NCI-H1436 treated with DMSO at 0.1 percent for 48 hours (cell line): ENCODE measurements at places on chromosomes 13 and 19.

GRCh38 chr19:43799502-43800142 lies 2.6 kb downstream of the LYPD5 start:
- DNase-seq, result no peak

- DNase-seq, result no peak
Measured at GRCh38 chr19:50418176-50419021, at the start of gene SPIB. TSS of gene SPIB (plus strand) at chr19:50418938. CDS start at chr19:50418963, 25 bp downstream.

DNA sequence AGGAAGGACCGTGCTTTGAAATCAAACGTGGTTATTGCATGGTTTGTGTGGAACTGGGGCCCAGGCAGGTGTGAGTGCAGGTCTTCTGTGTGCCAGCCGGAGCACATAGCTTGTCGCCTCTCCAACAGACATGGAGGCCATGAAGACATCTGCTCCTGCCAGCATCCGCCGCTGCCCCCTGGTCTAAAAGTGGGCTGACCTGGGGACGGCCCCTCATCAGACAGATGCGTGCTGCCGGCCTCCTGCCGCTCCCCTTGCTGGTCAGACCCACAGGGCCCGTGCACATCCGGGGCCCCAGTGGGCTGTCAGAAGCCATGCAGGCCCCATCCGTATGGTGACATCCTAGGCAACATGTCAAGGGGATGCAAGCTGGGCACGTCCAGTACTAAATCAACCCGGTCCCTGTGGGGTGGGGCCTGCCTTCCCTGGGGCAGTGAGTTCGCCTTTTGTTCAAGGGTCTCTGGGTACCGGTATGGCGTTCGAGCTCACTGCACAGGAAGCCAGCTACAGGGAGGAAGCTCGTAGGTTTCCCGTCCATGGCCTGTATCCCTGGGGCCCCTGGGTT lies 88.0 kb upstream of the MCF2L start:
- DNase-seq, result no peak

DNA sequence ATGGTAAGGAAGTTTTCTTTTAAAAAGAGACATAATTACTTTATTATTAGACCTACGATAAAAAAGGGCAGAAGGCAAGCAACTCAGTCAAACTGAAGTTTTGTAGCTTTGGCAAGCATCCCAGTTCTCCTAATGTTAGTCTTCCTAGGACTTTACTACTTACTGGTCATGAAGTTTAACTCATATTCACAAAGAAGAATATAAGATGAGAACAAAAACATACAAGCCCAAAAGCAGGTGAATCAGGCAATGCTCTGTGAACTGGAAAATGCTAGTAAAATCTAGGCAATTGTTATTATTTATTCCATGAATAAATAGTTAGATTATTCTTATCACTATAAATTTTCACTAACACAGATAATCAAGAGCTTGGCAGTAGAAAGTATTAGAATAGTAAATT lies 85.0 kb downstream of the MIPEP start:
- DNase-seq, result no peak

GRCh38 chr19:44683434-44684210 lies 12.3 kb downstream of the CEACAM19 start:
- DNase-seq, result no peak

- no peak for DNase-seq
Measured at GRCh38 chr19:10742476-10742875, 24.6 kb downstream of the DNM2 start.

DNA sequence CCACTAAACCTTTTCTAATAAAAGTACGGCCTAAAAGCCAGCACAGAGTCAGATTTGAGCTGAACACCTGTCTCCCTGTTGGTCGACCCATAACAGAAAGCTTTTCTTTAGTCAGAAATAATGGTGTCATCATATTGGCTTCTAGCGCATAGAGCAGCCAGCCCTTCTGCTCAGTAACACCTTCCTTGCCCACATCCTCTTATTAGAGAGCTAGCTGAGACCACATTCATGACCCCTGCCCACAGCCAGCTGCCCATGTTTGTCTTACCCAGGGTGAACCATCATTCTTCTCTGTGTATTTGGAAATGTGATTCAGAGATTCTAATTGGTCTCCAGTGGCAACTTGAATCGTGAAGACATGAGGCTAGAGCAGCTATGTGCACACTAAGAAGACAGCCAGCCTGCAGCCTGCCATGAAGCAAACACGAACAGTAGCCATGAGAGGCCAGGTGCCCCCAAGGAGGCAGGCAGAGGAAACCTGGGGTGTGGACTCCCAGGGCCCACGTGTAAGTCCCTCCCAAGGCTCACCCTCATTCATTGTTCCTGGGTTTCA lies 82.3 kb upstream of the PDCD5 start:
- DNase-seq, result no peak

DNA sequence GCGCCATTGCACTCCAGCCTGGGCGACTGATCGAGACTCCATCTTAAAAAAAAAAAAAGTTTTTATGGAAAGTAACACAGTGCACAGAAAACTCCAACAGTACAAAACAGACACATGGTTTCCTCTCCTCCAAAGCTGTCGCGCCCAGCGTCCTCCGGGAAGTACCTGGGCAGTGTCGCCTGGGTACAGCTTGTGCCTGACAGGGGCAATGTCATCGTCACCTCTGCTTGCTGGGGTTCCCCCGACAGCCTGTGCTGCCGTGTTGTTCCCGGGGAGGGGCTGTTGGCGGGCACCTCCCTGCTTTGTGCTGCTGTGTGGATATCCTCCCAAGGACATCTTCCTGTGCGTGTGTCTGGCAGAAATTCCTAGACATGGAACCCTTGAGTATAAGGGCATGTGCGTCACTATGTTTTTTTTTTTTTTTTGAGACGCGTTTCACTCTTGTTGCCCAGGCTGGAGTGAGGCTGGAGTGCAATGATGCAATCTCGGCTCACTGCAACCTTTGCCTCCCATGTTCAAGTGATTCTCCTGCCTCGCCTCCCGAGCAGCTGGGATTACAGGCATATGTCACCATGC lies 2.4 kb upstream of the F2RL3 start:
- no peak for DNase-seq

DNA sequence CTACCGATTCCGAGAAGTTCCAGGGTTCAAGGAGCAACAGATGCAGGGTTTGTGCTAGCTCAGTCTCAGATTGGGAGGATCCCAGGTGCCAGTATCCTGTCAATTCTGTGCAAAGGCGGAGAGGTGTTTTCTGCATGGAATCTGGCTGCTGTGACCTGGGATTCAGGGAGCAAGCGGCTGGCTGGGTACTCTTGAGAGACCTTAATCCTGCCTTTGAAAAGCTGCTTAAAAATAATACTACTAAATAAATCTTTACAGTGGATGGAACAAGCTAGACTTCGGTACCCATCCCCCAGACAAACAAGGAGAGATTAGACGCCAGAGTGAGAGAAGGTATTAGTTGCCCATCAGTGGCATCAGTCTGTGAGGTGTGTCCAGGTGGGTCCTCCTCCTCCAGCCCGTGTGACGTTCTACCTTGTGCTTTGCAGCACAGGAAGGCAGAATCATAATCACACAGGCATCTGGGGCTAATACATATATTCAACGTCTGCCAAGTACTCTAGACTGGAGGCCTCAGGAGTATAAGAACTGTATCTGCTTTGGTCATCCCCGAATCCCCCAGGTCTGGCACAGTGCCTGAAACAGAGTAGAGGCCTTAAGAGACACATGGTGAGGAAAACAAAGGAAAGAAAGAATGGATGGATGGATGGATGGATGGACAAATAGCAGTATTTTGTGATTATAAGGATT lies 230.6 kb downstream of the ZNF536 start:
- no peak for DNase-seq

- DNase-seq, result no peak
Measured at GRCh38 chr19:14333101-14333871, 48.0 kb upstream of the ADGRE5 start.

DNA sequence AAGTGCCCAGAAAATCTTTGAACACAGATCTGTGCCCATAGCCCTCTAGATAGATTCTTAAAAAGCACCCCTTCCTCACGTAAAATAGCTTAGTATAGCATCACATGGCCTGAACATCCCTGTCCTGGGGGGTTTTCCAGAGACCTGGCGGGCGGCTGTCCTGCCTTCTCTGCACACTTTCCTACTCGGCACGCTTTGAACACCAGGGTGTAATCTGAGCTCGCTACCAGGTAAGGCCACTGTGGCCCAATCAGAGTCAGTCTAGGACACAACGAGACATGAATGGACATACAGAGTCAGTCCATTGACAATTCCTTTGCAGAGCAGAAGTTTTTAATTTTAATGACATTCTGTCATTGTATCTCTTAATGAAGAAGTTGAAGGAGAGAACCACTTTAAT lies 8.1 kb downstream of the CYP2A13 start:
- DNase-seq, result no peak

- DNase-seq, result no peak
Measured at GRCh38 chr13:23202383-23202782, 21.6 kb downstream of the SGCG start.

DNA sequence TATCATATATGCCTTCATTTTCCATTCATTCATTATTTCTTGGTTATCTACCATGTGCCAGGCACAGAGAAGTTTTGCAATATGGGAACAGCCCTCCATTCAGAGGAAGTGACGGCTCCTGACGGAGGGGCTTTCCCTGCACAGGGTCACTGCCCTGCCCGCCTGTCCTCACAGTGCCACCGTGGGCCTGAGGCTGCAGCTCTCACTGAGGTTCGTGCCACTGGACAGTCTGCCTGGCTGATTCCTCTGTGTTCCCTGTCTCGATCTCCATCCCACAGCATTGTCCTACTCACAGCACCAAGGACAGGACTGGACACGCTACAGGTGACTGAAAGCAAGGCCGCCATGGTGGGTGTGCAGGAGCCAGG lies 92.7 kb downstream of the TSHZ3 start:
- DNase-seq, result no peak

DNA sequence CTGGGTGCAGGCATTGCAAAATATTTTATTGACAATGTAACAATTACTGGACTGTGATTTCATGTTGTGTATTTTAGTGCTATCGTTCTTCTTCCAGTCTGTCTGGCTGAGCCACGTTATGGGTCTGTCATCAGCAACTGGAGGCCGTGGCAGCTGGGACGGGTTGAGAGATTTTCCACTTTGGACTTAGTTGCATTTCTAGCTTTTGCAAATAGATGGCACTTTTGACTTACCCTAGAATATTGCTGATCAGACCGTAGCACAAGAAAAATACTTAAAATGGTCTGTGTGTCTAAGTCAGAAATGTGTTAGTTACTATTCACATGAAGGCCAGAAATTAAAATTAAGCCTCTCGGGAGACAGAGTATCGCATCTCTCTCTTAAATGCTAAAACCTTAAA lies 211.1 kb downstream of the TEX29 start:
- peak; percentile 25 for DNase-seq

DNA sequence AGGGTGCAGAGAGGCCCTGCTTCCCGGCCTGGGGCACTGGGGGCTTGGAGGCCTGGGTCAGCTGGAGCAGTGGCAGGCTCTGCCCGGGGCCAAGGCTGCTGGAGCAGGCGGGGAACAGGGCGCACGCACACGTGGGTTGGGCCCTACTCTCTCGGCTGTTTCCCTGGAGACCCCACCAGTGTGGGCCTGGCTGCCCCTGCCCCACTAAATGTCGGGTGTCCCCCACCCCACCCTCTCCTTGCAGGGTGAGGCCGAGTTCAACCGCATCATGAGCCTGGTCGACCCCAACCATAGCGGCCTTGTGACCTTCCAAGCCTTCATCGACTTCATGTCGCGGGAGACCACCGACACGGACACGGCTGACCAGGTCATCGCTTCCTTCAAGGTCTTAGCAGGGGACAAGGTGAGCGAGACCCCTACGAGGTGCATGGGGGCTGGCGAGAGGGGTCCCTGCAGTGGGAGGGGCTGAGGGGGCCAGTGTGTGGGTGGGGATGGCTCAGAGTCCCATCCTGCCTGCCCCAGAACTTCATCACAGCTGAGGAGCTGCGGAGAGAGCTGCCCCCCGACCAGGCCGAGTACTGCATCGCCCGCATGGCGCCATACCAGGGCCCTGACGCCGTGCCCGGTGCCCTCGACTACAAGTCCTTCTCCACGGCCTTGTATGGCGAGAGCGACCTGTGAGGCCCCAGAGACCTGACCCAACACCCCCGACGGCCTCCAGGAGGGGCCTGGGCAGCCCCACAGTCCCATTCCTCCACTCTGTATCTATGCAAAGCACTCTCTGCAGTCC lies 15.3 kb downstream of the CAPN12 start:
- DNase-seq, result no peak

- no peak for DNase-seq
Measured at GRCh38 chr13:39864221-39864620, 208.8 kb downstream of the COG6 start.

DNA sequence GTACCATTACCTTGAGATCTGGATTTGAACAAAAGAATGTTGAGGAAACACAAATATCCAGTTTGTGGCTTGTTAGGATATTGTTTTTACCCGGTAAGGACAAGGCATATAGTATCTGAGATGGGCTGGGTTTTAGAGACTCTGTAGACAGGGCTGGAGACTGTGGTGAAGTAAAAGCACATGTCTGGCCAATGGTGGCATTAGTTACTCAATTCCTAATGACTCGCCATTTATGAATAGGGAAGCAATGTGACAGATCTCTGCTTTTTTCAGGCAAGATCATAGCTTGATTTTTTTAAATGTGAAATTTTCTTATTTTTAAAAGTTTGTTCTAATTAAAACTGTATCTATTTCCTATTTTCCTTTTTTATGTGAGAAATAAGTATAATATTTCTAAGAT lies 371.1 kb upstream of the SPRY2 start:
- DNase-seq, result no peak

DNA sequence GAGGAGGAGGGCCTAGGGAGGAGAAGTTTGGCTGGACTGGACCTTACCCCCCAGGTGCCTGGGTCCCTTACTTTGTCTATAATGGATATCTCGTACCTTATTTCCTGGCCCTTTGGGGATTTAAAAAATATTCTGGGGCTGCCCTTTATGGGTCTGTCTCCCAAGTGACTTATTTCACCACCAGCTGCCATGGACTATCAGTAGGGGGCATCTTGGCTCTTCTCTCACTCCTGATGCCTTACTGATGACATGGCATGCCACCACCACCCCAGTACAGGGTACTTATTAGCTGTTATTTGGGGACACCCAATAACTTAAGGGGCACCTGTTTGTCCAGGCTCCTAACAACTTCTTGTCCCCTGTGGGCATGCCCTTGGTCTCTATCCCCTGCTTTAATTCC lies 38.0 kb downstream of the NFIX start:
- DNase-seq, result no peak

GRCh38 chr13:45416516-45417128 lies 1.6 kb downstream of the SLC25A30 start:
- no peak for DNase-seq

DNA sequence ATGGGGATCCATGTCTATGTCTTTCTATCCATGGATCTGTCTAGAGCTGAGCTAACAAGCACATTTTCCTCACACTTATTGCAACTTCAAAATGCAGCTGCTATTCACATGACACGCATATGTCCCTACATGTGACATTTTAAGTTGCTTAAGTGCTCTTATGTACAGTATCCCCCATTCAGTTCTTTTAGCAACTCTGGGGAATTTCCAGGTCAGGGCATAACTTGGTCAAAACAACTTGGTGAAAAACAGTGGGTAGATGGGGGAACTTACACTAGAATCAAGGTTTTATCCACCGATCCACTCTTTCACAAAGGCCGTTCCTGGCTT lies 73.0 kb downstream of the COL4A1 start:
- no peak for DNase-seq

DNA sequence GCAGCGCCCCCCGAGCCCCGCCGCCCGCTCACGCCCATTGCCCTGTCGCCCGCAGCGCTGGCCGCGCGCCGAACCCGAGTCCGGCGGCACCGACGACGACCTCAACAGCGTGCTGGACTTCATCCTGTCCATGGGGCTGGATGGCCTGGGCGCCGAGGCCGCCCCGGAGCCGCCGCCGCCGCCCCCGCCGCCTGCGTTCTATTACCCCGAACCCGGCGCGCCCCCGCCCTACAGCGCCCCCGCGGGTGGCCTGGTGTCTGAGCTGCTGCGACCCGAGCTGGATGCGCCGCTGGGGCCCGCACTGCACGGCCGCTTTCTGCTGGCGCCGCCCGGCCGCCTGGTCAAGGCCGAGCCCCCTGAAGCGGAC lies 518 bp downstream of the KLF2 start:
- no peak for DNase-seq
